ENCODE measurements at places on chromosomes 5 and 9.
A peak's percentile ranks its signal among the peaks of the same experiment; 100 is the strongest.

DNA sequence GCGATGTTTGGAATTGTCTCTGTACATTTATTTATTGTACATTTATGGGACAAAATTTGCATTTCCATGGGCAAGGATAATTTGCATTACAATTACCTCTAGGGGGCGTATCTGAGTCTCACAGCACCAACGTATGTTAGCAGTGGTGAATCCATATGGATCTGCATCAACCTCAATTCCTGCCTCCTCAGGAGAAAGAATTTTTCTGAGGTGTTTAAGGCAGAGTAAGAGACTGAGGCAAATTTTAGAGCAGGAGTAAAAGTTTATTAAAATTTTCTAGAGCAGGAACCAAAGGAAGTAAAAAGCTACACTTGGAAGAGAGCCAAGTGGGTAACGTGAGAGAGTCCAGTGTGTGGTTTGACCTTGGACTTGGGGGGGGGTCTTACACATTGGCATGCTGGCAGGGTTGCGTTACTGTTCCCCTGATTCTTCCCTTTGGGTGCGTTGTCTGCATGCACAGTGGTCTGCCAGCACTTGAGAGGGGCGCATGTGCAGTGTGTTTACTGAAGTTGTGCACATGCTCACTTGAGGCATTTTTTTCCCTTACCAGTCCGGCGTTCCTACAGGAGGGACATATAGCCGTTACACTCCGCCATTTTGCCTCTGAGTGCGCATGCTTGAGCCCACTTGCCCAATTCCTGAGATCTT lies 21.0 kb upstream of the RAB14 start:
- peak; percentile 66 for DNase-seq

GRCh38 chr9:130870491-130871381 lies 25.9 kb downstream of the QRFP start:
- DNase-seq, result no peak

- no peak for DNase-seq
Measured at GRCh38 chr5:78734094-78734845, 85.7 kb upstream of the LHFPL2 start.

- DNase-seq, result peak; percentile 51
Measured at GRCh38 chr9:108099854-108100253, 610.3 kb upstream of the KLF4 start.

DNA sequence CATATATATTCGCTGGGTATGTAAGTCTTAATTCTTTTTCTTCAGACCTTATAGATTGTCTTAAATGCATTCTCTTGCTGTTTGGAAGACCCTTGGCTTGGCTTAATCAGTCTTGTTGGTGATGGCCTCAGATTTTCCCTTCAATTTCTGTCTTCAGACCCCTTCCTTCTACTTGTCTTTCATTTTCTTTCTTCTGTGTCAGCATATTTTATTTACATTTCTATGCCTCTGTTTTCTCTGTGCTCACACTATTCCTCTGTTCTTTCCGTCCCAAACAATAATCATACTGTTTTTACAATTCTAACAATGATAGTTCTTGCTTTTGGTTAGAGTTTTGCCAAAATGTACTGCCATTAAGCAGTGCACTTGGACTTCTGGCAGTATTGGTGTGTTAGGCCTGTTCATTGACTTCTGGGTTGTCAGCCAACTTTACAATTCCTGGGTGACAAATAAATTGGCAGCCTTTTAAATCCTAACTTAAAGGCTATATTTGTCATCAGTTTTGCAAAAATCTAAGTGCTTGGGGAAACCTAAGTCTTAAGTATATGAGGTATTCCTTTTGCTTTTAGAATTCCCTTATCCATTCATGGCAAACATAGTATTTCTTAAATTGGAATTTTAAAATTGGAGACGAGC lies 8.0 kb downstream of the SRFBP1 start:
- DNase-seq, result peak; percentile 22

DNA sequence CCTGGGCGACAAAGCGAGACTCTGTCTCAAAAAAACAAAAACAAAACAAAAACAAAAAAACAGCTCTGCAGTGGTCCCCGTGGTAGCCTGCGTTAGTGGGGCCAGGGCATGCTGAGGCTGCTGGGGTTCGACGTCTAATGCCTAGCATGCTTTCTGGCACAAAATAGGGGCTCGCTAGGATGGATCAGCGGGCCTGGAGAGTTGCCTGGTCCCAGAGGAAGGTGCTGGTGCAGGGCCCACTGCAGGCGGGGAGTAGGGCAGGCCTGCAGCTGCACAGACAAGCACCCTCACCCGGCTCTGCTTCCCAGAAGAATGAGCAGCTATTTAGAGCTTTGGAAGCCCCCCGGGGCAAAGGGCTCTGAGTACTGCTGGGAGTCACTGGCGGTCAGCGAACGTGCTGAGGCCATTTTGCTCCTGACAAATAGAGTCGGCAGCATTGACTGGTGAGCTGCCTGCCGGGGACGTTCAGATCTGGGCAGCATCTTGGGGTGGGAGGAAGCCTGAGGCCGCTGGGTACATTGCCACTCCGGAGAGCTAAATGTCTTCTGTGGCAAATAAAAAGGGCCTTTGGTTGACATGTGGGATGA lies 126.7 kb downstream of the OLFM1 start:
- no peak for DNase-seq

DNA sequence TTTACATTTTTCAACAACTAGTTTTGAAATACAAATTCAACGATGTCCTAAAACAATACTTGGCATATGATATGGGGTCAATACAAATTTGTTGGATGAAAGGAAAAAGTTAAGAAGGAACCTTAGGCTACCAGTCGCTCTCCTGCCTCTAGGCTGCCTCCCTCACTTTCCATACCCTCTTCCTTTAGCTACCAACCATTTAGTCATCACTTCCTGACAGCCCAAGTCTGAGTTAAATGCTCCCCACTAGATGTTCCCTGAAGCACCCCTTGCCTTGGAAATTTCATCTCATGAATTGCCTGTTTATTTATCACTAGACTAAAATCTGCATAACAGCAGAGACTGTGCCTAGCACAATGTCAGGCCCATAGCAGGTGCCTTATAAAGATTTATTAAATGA lies 2.7 kb upstream of the LARS1 start:
- DNase-seq, result peak; percentile 54

DNA sequence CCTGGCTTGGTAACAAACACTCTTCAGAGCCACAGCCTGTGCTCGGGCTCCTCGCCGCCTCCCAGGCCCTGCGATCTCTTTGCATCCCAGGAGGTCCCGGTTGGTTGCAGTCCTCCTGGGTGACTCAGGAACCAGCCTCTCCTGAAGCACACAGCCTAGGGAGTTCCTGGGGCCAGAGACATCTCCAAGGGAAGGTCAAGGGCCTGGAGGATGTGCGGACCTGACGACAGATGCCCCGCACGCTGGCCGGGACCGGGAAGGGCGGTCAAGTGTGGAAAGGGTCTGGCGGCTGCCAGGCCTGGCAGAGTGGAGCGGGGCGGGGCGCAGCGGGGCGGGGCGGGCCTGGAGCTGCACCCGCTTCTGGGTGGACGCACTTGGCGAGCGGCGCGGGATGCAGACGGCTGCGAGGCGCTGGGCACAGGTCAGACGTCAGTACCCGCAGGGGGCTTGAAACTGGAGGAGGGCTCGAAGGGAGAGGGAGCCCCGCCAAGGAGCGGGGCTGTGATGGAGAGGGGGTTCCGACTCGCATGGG lies 45.0 kb upstream of the PRSS3 start:
- DNase-seq, result peak; percentile 30

- no peak for DNase-seq
Measured at GRCh38 chr9:121947775-121948174, 145.3 kb downstream of the TTLL11 start.

- DNase-seq, result no peak
Measured at GRCh38 chr9:113156880-113157279, 6.1 kb downstream of the SLC31A2 start.

DNA sequence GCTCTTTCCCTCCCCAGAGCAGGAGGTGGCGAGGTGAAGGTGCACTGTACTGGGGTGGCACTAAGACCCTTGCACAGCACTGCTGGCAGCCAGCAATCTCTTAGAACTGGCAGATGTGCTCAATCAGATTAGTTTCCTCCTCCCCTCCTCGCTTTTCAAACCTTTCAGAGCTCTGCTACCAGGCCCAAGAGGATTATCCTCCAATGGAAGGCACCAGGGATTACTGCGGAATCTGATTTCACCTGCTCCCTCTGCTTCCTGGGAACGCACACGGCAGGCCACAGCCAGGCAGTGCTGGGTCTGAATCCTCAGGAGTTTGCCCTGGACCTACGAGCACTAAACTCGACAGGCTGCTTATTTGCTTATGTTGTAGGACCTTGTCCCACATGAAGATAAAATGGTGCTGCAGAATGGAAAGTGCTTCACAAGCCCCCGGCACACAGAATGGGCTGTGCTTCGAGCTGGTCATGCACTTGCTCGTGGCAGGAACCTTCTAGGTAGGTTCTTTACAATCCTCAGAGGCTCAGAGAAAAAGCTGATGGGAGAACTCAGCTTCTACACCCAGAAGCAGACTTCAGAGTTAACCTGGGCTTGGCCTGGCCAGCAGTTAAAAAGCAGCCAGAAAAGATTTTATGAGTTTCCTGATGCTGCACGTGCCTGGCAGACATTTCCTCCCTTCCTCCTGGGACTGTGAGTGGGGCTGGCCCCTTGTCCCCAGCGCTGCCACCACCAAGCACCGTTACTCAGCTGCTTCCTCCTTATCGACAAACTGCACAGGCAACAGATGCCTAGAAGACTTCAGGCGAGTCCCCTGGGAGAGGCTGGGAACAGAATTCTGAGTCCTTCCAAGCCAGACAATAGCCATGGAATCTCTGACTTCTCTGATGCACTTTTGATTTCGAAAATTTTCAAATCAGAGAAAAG lies 33.1 kb downstream of the FABP6 start:
- DNase-seq, result no peak

GRCh38 chr5:111071413-111071812 lies at the start of gene TSLP:
Gene TSLP, plus strand, starts transcription at chr5:111071713. Its CDS starts 178 bp downstream, at chr5:111071891.
- DNase-seq, result no peak

DNA sequence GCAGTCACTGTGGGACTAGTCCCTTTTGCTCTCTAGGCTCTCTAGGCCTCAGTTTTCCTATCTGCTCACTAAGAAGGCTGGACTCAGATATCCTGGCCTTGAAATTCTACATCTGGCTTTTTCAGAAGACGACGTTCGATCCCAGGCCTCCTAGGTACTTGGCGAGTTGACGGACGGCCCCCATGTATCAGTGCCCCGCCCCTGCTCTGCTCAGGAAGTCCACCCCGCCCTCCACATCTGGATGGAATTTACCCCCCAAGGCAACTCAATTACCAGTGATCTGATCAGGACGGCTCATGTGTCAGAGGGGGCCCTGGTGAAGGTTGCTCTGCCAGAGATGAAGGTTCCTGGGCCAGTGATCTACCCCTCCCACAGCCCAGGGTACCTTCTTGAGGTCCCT lies 44.1 kb upstream of the SYNPO start:
- DNase-seq, result no peak

GRCh38 chr9:131282688-131283422 lies 6.5 kb upstream of the FAM78A start:
- DNase-seq, result peak; percentile 14

GRCh38 chr5:153629027-153629895 lies 138.8 kb downstream of the GRIA1 start:
- DNase-seq, result peak; percentile 92
